ENCODE measurements at places on chromosomes 3 and 15. TPM values are rescaled to one million over a fixed set of nuclear protein-coding genes. Genes with fewer than 3 reads are reported as not detected.

Gene USP13
- 6.5 TPM for total RNA-seq

Gene VGLL3
- 0.14 TPM for total RNA-seq

Gene PLS1
- total RNA-seq = 8.1 TPM

Gene IL17RD
- not detected for total RNA-seq

Gene GPR160
- total RNA-seq = 7.2 TPM

Gene SEMA3F
- 0.54 TPM for total RNA-seq

Gene P2RY1
- 0.82 TPM for total RNA-seq

Gene KIF15
- total RNA-seq = 39.5 TPM

Gene SV2B
- 0.12 TPM for total RNA-seq

Gene KNG1
- not detected for total RNA-seq

DNA sequence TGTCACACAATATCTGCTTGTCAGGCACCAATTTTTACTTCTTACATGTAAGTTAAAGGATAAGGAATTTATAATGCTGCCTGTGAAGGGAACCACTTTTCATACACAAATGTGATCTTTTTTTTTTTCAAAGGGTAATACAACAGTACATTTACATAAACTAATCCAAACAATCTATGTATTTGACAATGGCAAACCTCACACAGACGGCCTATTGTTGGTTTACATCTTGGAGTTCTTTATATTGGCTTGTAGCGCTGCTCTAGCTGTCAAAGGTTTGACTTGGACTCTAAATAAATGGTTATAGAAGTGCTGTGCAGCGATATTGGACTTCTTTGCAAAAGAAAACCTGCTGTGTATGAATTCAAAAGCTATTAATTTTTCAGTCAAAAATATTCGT is 598.0 kb downstream of the FOXP1 start:
- DNase-seq = no peak

DNA sequence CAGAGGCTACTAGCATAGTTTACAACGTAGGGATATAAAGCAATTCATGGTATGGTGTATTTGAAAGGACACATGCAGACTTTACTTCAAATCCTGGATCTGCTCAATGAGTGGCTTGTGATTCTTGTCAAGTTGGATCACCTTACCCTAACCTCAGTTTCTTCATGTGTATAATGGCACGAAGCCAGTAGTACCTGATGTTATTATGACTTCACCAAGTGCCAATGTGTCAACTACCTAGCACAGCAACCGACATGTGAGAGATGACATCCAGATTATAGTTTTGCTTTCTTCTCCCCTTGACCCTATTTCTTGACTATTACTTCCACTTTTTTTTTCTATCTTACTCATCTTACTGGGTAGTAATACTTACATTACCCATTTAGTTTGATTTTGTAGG is 304.5 kb downstream of the RBMS3 start:
- no peak for DNase-seq

- no peak for DNase-seq
These were observed 13.3 kb downstream of the ABHD2 start for GRCh38 chr15:89101302-89102193.

DNA sequence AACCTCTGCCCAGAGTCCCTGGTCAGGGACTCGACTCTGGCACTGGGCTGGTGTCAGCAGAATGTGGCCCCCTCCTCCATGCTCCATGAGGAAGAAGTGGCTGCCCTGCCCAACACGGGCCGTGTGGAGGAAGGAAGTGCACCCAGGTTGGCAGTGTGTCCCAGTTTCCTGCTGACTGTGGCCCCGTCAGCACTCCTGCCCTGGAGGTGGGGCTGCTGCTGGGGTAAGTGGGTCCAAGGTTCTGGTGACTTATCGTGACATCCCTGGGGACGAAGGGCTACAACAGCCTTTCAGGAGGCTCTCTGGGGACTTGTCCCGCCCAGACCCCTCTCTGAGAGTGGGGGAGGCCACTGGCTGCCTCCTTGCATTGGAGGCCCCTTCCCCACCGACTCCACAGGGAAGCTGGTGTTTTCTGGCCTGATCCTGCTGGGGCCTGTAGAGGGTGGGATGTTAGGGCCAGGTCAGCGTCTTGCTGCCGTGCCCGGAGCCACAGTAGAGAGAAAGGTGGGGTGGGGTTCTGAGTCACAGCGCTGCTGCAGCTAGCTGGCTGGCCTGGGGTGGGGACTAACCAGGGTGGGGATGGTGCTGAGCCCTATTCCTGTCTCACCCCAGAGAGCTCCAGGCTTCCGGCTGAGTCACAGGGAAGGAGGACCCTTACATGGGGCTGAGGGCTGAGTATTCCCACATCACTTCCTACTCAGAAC is 10.5 kb downstream of the SEMA4B start:
- no peak for DNase-seq

DNA sequence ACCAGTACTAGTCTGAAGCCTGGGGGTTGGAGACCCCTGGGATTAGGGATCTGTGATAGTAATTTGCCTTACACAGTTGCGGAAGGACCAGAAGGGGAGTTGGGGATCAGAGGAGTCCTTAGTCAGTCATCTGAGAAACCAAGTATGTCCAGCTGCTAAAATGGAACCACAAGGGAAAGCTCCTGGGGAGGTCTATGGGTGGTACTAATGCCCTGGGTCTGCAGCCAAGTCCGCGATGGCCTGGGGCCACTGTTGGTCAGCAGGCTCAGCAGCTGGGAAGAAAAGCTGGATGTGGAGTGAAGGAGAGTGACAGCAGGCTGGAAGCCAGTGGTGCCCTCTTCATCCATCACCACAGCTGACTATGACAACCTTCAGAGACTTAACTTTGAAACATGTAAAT is 2.2 kb upstream of the ANKDD1A start:
- DNase-seq = no peak

- DNase-seq = peak; percentile 58
These were observed 16.8 kb downstream of the LPP start for GRCh38 chr3:188170461-188171459.

DNA sequence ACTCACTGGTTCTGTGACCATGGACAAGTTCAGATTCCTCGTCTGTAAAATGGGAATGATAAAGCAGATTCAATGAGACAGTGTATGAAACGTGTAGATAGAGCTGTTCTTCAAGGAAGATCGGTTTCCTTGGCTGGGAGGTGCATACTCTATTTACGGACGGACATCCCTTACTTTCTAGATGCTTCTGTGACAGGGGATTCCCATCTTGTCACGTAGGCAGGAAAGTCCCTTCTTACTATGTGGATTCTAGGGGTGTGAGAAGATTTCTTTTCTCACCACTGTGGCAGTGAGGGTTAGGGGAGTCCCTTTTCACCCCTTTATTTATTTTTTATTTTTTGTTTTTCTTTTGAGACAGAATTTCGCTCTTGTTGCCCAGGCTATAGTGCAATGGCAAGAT is 180.9 kb upstream of the TBL1XR1 start:
- no peak for DNase-seq

GRCh38 chr15:100790786-100791265 is 88.8 kb upstream of the ALDH1A3 start:
- DNase-seq = no peak

GRCh38 chr15:59237119-59237855 is 30.6 kb downstream of the LDHAL6B start:
- no peak for DNase-seq

DNA sequence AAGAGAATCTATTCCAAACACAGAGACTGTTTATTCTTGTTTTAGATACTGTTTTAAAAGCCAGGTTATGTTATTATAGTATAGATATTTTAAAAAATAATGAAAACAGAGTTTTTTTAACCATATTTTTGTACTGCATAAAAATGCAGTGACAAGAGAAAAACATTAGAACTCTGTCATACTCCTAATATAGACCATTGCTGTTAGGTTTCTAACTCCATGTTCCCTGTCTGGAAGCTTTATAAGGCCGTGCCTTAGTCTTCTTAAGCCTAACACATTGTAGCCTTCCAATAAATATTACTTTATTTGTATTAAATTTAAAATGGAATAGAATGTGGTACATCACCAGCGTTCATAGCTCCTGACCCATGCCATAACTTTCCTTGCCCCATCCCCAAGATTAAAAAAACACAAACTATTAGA is 53.2 kb downstream of the MBNL1 start:
- no peak for DNase-seq

GRCh38 chr3:184691397-184692231 is 20.2 kb downstream of the MAGEF1 start:
- DNase-seq = no peak

- peak; percentile 23 for DNase-seq
These were observed 19.1 kb upstream of the TM4SF18 start for GRCh38 chr3:149352556-149352955.

- DNase-seq = no peak
These were observed 166.0 kb downstream of the NEK11 start for GRCh38 chr3:131192701-131193100.

GRCh38 chr15:69554279-69554961 is 101.8 kb downstream of the RPLP1 start:
- DNase-seq = no peak

DNA sequence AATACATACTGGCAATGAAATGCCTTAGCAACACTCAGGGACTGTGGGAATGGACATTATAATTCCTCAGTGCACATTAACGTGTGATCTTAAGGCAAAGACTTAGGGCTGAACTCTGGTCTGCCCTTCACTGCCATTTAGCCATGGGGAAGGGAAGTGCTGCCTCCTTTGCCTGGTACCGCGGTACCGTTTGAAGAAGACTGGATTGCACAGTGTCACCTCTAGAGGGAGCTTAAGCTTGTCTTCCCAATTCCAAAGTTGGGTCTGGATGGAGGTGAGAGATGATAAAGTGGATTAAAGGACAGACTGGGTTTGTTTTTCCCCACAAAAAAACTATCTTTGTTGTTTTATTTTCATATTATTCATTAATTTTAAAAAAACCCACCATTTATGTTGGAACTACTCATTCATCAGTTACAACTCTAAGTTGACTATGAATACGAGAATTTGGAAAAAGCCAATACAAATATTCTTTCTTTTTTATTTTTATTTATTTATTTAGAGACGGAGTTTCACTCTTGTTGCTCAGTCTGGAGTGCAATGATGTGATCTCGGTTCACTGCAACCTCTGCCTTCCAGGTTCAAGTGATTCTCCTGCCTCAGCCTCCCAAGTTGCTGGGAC is 60.0 kb upstream of the SYN2 start:
- DNase-seq = no peak

- DNase-seq = no peak
These were observed 22.9 kb downstream of the MBNL1 start for GRCh38 chr3:152291649-152292066.

GRCh38 chr3:8759038-8759707 is 10.2 kb downstream of the OXTR start:
- DNase-seq = no peak

DNA sequence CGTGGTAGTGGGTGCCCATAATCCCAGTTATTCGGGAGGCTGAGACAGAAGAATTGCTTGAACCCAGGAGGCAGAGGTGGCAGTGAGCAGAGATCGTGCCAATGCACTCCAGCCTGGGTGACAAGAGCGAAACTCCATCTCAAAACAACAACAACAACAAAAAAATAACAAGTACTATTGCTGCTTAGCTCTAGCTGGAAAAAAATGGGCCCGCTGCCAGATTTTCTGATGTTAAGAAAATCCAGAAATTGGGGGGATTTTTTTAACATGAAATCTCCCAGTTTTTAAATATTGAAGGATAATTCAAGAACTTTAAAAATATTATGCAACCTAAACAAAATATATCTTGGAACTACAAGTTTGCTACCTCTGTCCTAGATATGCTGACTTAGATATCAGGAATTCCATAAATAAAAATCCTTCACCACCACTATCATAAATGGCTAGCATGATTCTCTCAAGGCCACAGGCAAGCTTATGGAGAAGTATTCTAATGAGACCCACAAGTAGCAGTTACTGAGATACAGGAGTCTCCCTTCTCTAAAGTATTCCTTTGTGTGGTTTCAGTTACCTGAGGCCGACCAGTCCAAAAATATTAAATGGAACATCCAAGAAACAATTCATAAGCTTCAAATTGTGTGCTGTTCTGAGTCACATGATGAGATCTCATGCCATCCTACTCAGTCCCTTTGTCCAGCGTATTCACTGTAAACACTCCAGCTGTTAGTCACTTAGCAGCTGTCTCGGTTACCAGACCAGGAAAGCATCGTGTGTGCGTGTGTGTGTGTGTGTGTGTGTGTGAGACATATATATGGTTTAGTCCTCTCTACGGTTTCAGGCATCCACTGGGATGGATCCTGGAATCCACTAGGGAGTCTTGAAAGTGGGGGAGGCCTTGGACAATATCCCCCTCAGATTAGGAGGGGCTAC is 277.2 kb downstream of the TBL1XR1 start:
- DNase-seq = no peak

DNA sequence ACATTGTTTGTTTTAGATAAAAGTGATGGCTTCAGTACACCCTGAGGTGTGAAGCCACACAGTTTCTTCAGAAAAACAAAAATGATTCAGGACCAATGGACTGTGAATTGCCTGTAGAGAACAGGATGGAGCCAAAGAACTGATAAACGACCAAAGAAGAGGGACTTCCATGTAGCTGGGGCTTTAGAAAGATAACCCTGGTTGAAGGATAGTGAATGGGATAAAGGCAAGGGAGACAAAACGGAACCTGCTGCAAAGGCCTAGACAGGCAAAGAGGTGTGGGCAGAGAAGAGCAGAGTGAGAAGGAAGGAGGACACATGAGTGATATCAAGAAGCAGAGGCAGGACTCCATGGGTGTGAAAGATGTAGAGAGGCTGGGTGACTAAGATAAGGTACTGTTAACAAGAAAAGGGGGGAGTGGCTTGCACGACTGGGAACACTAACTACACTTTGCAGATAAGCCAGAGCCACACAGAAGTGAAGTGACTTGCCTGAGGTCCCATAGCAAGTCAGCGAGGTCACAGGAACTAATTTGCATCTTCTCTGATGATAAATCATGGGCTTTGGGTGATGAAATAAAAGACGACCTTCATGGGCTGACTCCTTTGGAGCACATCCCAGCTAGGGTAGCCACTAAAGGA is 44.3 kb downstream of the RAB6B start:
- DNase-seq = no peak

- peak; percentile 16 for DNase-seq
These were observed 164.0 kb downstream of the IL20RB start for GRCh38 chr3:137121704-137122314.

DNA sequence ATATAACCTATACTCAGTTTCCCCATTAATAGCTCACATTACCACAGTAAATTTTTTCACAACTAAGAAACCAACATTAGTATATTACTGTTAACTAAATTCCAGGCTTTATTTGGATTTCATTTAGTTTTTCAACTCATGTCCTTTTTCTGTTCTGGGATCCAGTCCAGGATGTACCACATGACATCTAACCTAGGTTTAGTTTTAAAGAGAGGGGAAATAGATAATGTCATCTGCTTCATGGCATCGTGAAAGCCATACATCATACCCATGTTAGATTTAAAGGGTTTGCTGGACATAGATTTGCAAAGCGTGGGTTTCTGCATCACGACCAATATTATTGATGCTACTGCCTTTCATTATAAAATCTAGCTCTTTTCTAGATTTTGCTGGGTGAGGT is 33.2 kb upstream of the RPP14 start:
- DNase-seq = no peak

DNA sequence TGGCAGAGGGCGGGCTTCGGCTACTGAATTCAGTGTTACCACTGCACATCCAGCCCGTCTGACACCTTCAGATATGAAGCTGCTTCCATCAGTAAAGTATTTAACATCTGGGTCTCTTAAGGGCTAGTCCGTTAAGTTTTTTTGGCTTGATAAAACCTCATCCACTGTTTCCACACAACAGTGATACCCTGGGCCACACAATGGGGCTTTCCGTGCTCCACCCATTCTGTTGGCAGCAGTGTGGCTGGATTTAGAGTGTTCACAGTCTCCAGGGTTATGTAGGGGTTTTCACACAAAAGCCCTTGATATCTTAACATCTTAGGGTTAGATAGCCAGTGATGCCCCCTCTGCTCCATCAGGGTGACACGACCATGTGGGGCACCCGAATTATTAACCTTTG is 165.0 kb downstream of the STXBP5L start:
- DNase-seq = no peak
